ENCODE measurements at places on chromosomes 12 and 14.
A peak's percentile ranks its signal among the peaks of the same experiment; 100 is the strongest.

DNA sequence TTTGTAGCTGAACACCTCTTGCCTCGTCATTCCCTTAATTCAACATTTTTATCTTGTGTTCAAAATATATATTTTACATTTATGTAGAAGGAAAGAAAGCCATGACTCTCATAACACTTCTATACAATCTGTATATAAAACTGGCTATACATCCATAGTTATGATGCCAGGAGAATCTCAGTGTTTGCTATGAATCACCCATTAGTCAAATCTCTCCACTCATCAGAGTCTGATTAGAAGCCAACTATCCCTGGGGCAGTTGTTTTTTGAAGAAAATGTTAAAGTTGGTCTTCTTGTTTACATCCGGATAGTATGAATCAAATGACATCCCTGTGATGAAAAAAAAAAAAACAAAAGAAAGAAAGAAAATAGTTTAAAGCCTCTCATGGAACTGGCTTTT is 503.9 kb downstream of the NELL2 start:
- DNase-seq = no peak

DNA sequence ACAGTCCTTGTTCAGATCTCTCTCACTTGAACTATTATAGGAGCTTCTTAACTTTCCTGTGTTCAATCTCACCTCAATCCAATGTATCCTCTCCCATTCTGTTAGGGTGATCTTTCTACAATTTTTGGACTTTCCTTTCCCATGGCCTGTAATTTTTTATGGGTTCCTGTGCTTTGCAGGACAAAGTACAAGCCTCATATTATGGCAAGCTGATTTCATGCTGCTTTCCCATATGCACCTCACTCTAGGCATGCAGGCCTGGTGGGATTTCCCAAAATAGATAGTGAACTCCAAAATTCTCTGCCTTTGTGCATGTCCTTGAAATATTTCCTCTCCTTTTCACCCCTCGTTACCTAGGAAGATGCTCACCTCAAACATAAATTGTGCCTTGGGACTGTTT is 499.4 kb downstream of the NAV3 start:
- no peak for DNase-seq

- no peak for DNase-seq
These were observed 123.7 kb downstream of the PIWIL1 start for GRCh38 chr12:130461447-130461815.

DNA sequence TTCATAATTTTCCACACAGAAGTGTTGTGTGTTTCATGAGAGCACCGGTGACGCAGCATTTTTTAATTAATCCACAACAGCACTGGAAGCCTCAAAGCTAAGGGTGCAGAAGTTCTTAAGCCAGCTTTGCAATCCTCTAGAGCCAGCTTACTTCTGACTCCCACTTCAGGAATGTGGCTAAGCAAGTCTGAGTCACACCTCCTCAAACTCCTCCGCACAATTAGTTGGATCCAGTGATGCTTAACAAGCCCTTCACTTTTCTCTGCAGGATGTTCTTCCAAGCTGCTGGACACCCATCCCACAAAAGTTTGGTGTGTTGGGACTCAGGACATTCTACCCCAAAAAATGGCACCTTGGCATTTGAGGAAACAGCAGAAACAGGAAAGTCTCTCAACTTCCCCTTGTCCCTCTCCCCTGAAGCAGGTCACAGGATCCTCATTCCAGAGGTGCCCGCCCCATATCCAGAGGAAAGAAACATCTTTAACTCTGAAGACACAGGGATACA is 210.0 kb downstream of the PPM1H start:
- DNase-seq = no peak

- no peak for DNase-seq
These were observed 439.3 kb downstream of the DPF3 start for GRCh38 chr14:72454388-72455160.

DNA sequence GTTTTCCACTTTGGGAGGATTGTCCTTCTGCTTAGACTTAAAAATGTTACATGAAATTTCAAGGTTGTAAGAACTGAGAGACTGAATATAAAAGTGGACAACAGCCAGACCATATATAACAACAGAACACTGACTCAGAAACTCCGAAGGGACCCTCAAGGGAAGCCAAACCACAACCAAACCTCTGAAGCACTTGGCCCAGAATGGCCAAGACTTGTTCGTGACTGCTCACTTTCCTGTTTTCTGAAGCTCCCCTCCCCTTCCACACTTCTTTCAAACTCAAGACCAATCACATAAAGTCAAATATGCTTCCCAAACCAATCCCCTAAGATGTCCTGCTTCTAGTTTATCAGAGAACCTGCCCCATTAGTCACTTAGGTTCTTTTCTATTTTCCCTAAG is 13.7 kb downstream of the OR6J1 start:
- DNase-seq = no peak

DNA sequence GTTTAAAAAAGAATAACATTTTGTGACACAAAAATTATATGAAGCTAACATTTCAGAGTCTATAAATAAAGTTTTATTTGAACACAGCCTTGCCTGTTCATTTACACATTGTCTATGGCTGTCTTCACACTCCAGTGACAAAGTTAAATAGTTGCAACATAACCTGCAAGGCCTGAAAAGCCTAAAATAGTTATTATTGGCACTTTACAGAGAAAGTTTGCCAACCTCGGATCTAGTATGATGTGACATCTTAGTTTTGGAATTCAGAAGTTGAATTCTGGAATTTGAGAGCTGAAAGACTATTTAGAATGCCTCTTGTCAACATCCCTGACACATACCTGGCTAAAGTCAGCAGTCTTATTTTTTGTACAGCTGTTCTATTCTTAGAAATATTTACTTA is 68.3 kb downstream of the DYRK2 start:
- no peak for DNase-seq

GRCh38 chr14:76876076-76876475 is 49.9 kb downstream of the LRRC74A start:
- DNase-seq = peak; percentile 61

DNA sequence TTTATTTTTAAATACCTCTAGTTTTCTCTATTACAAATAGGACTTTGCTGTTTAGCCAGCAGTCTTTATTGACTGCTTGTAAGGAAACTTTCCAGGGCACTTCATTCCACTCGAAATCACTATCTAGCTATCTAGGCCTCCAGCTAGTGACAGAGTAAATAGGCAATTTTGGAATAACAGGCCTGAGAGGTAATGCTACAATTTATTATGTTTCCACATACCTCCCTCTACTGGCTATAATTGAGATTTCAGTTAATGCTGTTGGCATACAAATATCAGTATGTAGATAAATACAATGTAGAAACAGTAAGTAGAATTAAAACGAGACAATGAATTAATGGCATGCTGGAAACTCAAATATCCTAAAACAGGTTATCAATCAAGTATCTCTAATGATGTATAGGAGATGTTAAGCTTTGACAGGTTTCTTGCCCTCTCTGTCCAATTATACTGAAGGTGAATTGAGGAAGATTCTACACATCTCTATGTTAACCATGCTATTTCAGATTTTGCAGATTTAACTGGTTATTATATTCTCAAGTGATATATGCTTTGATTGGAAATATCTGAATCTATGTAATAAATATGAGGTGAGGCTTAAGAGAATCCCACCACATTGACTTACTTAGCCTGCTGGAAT is 7.2 kb downstream of the DTD2 start:
- peak; percentile 62 for DNase-seq

DNA sequence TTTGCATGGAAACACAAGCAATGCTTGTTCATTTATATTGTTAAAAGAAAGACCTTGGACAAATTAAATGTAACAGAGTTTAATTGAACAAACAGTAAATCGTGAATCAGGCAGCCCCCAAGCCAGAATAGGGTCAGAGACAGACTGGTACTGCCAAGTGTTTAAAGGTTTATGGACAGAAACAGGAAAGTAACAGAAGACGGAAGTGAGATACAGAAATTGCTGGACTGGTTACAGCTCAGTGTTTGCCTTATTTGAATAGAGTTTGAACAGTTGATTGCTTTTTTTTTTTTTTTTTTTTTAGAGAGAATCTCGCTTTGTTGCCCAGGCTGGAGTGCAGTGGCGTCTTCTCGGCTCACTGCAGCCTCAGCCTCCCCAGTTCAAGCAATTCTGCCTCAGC is 50.3 kb downstream of the DAO start:
- no peak for DNase-seq

DNA sequence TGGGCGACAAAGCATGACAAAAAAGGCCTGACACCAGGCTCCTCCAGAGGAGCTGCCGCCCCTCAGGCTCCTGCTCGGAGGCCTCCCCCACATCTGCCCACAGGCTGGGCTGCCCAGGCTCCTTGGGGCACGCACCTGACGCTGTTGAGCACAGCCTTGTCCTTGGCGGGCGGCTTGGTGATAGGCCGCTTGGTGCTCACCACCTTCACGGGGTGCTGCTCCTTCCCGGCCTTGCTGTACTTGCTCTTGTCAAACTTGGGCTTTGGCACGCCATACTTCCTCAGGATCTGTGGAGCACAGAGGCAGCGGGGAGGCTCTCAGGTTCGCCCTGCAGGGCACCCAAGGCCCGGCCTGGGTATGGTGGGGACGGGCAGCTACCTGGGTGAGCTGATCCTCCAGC is 53.4 kb downstream of the TRAFD1 start:
- no peak for DNase-seq

- peak; percentile 37 for DNase-seq
These were observed 18.4 kb downstream of the OLR1 start for GRCh38 chr12:10153271-10154144.

DNA sequence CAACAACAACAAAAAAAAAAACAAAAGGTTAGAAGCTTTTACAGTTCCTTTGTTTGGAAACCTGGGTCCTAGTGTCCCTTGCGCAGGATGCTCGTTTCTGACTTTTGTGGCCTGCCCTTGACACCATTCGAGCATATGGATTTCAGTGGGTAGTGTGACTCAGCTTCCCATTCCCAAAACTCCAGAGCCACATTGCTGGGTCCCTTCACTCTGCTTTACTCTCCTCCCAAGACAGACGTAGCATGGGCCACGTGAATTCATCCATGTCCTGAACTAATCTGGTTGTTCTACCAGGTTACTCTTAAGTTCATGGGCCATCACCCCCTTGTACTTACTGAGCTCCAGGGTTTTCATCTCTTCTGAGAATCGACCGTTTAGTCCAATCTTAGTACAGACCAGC is 68.0 kb upstream of the MAX start:
- no peak for DNase-seq

GRCh38 chr14:94689218-94689984 is 77.2 kb downstream of the SERPINA3 start:
- DNase-seq = peak; percentile 29

GRCh38 chr12:15520844-15521243 is 198.5 kb downstream of the PTPRO start:
- no peak for DNase-seq

- peak; percentile 24 for DNase-seq
These were observed 143.0 kb upstream of the DDHD1 start for GRCh38 chr14:53295985-53296582.

DNA sequence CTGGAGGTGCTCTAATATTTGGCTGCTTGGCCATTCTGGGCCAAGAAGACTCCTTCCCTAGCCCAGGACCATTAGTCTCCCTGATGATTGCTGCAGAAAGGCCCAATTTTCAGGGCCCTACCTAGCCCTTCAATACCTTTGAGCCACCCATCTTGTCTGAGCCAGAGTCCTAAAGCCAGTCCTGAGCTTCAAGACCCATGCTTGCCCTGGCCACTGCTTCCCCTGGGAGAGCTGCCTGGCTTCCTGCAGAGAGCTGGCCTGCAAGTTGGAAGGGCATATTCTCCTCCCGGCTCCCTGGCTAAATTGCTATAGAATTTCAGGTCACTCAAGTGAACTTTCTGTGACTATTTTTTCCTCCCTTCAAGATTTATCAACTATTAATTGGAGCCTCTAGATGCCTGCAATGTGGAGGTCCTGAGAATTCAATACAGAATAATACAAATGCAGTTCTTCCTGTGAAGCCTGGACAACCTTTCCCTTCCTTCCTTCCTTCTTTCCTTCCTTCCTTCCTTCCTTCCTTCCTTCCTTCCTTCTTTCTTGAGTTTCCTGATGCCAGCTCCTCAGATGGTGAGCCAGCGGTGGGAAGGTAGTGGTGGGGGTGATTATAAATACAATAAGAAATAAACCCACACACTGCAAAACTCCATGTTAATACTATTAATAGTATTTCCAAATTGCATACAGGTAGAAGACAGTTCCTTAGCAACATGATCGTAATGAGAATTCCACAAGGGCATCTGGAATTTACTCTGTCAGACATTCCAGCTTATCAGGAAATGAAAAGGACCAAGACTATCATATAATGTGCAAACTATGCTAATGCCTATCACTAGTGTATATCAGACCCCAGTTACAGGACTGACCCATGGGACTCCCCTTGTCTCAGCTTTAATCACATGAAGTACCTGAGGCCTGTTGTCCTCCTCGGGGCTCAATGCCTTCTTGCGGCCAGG is 108.1 kb downstream of the ZFP36L1 start:
- no peak for DNase-seq

GRCh38 chr12:131784909-131785762 is 43.1 kb upstream of the MMP17 start:
- DNase-seq = no peak

DNA sequence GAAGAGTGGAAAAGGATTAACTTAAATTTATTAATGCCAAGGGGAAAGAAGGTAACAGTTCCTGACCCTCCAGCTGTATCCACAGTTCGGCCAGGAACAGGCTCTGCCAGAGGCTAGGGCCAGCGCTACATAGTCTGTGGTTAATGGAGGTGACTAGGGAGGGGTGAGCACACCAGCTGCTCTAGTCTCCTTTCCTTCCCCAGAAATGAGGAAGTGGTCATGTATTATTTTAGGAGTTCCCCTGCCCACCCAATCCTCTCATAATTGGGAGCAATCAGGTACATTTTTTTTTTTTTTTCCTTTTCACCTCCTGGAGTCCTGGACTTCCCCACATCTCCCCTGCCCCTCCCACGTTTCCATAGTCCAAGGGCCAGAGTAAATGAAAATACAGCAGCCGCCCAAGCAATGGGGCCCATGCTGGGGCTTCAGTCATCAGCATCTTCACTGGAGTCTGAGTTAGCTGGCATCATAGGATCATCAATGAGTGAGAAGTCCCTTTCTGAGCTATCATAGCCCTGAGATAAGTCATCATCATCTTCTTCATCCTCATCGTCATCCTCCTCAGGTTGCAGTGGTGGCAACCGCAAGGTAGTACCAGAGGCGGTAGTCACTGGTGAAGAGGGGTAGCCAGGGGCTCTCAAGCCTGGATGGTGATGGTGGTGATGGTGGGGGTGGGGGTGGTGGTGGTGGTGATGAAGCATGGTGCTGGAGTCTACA is 1.5 kb upstream of the SUPT16H start:
- DNase-seq = no peak

DNA sequence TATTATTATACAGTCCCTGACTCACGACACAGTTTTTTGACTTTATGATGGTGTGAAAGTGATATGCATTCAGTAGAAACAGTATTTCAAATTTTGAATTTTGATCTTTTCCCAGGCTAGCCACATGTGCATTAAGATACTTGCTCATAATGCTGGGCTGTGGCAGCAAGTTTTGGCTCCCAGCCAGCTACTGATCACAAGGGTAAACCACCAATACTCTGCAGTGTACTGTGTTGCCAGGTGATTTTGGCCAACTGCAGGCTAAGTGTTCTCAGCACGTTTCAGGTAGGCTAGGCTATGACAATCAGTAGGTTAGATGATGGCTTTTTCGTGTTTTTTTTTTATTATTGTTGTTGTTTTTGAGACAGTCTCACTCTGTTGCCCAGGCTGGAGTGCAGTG is 69.4 kb upstream of the ACTN1 start:
- no peak for DNase-seq
